ENCODE measurements at places on chromosomes 4 and X.

GRCh38 chr4:24003496-24003895 lies 113.6 kb upstream of the PPARGC1A start:
- DNase-seq: no peak

DNA sequence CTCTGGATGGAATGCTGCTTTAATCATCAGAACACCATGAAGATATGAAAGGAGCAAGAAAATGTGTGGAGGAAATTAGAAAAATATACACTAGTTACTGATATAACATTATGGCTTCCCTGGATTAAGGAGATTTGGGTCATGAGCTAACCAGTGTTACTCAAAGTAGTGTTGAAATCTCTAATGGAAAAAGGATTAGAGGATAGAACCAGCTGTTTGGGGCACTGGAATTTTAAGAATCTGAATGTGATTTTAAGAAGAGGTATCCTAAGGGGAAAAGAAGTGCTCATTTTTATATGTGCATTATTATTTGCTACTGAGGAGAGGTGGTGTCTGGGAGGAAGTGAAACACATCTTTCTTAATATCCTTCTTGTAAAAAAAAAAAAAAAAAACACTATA lies 164.1 kb upstream of the PPARGC1A start:
- no peak for DNase-seq

DNA sequence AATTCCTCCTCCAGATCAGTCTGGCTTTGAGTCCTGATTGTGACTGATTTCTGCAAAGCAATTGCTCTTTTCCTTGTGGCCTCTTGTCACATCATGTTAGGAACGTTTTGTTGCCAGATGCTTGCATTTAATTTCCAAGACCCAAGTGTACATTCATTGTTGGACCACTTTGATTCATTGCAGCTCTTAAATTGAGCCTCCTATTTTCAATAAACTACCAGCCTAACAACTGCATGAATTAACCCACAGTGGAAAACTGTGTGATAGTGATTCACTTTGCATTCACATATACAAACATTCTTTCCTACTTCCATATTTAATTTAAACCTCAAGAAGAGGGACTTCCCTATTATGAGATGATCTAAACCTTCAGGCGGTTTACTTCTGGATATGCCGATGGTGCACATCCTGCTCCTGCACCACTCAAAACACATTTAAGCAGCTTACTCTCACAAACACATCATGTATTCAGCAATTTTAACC lies 118.4 kb downstream of the AFF1 start:
- DNase-seq: no peak

DNA sequence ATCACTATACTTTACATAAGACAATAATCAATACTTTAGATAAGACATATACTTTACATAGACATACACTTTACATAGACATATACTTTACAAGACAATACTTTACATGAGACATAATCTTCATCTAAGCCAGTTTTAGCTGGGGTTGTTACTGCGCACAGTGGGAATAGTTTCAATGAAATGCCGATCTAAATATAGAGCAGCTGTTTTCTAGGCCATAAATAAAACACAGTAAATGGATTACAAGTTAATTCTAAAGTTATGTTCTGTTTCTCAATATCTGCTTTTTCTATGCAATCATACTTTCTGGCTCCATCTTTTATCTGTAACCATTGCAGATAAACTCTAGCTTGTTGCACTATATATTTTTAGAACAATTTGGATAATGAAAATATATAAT lies 1470.6 kb upstream of the PABPC4L start:
- no peak for DNase-seq

GRCh38 chr4:153257151-153257620 lies 52.9 kb downstream of the TRIM2 start:
- DNase-seq: no peak

DNA sequence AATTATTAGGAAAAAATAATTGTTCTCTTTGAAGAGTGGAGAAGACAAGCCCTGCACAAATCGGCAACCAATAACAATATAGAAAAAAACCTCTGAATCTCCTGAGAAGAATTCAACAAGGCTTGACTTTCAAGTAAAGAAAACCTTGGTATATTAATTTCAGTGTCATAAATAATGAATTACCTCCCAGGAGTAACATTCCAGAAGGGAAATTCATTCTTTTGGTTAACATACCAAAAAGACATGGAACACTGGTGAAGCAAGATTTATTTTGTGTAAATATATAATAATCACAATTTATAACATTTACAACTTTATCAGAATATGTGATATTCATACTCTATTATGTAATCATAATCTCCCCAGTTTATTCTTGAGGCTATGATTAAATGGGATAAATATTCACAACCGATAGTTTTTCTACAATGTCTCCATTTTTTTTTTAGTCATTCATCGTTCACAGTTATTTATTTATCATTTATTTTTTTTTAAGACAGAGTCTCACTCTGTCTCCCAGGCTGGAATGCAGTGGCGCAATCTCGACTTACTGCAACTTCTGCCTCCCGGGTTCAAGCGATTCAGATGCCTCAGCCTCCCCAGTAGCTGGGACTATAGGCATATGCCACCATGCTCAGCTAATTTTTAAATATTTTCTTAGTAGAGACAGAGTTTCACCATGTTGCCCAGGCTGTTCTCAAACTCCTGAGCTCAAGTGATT lies 53.0 kb upstream of the RPS6KA6 start:
- no peak for DNase-seq

DNA sequence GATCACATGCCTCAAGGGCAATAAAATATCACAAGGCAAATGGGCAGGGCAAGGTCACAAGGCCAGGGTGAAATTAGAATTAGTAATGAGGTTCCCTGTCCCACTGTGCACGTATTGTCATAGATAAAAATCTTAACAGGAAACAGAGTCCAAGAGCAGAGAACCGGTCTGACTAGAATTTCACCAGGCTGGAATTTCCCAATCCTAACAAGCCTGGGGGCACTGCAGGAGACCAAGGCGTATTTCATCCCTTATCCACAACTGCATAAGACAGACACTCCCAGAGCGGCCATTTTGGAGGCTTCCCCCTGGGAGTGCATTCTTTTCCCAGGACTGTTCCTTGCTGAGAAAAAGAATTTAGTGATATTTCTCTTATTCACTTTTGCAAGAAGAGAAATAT lies 25.9 kb upstream of the PRDM5 start:
- no peak for DNase-seq

- DNase-seq: no peak
These were observed 150.8 kb downstream of the PTTG2 start for GRCh38 chr4:38111024-38111423.

DNA sequence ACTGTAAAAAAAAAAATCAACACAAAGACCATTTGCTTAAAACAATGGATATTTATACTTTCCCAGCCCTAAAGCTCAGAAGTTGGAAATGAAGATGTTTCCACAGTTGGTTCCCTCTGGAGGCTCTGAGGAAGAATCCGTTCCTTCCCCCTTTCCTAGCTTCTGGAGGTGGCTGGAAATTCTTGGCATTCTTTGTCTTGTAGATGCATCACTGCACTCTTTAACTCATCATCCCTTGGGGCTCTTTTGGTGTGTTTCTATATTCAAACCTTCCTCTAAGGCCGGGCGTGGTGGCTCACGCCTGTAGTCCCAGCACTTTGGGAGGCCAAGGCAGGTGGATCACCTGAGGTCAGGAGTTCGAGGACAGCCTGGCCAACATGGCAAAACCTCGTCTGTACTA lies 78.7 kb downstream of the VCX3A start:
- DNase-seq: no peak

- DNase-seq: peak; percentile 62
These were observed 95.4 kb downstream of the COL25A1 start for GRCh38 chr4:109207061-109207460.

- no peak for DNase-seq
These were observed 3.9 kb upstream of the FAAH2 start for GRCh38 chrX:57282568-57282967.

DNA sequence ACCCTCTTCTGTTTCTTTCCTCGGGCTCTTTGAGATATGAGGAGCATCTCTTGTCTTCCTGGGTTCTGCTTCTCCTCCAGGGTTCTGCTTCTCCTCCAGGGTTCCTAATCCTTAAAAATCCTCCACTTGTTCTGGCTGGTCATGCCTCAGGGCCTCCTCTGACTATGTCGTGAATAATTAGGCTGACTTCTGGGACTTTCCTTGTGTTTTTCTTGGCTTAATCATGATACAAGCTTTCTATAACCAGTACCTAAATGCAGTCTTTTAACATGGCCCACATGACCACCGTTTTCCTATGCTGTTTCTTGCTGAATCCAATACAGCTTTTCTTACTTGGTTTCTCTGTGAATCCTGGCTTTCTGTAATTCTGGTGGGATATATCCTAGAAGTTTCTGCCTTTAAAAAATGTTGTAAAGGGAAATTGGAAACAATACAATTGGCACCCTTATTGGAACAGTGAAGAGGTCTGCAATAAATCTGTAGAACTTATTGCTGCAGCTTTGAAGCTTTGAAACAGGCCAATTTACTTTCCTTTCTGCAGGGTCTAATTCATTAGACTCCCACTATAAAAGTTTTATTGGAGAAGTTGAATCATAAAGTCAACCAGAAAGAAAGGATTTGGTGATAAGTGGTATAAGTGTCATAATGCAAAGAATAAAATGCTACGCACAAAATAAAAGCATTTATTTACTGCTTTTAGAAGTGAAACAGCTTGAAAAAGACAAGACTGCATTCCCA lies 213.1 kb downstream of the UGT8 start:
- DNase-seq: no peak

GRCh38 chr4:40434126-40434687 lies 99.1 kb downstream of the CHRNA9 start:
- no peak for DNase-seq

DNA sequence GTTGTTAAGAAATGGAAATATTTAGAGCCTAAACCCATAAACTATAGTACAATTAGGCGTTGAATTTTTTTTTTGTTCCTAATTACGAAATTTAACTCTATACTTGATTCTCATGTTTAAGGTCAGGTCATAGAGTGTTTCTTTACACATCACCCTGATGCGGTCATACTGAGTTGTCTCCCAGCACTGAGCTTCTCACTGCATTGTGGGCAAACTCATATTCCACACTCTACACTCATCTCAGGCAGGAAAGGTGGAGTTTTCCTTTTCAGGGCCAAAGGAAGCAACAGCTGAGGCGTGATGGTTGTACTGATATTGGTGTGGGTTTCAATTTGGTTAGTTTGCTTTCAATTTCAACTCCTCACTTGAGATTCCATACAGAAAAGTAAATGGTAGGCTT lies 75.4 kb downstream of the FAT4 start:
- no peak for DNase-seq

- DNase-seq: no peak
These were observed 29.5 kb downstream of the ASMTL start for GRCh38 chrX:1423215-1423614.

DNA sequence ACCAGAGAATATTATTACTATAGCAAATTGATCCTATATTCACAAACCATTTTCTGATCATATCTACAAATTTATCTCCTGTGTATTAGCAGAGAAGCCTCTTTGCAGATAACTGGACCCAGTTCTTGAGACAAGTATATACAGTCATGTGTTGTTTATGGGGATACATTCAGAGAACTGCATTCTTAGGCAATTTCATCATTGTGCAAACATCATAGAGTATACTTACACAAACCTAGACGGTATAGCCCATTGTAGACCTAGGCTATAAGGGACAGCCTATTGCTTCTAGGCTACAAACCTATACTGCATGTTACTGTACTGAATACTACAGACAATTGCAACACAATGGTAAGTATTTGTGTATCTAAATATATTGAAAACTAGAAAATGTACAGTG lies 152.5 kb upstream of the SPANXN4 start:
- DNase-seq: no peak

DNA sequence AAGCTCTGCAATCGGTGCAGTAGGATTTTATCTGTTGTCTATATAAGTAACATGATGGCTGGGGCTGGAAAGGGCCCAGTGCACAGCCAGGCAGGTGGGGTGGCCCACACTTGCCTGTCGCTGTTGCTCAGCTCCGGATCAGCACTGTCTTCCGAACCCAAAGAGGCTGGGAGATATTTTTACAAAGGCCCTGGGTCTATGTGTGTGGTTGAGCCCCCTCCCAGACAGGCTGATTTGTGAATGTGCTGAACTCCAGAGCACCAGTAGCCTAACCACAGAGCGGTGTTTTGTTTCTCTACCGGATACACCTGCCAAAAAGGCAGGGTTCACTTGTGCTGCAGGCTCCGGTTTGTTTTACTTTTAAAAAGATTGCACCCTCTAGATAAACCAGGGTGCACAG lies 33.5 kb upstream of the CHRNA9 start:
- DNase-seq: no peak

- DNase-seq: no peak
These were observed 64.1 kb downstream of the STX18 start for GRCh38 chr4:4477796-4478195.

DNA sequence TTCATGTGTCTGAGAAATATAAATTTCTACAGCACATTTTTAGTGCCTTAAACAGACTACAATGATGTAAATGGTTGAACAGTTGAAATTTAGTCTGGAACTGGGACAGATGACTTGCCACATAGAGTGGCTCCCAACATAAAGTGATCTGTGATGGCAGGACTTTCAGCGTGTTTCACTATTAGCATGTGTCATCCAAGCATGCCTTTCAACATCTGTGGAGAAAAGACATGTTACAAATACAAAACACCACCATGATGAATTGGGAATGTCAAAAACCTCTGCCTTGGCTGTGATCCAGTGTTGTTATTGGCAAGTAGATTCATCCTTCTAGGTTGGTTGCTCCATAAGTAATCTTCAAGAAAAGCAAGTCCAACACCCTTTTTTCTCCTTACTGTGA lies 348.7 kb downstream of the MAPK10 start:
- DNase-seq: no peak

DNA sequence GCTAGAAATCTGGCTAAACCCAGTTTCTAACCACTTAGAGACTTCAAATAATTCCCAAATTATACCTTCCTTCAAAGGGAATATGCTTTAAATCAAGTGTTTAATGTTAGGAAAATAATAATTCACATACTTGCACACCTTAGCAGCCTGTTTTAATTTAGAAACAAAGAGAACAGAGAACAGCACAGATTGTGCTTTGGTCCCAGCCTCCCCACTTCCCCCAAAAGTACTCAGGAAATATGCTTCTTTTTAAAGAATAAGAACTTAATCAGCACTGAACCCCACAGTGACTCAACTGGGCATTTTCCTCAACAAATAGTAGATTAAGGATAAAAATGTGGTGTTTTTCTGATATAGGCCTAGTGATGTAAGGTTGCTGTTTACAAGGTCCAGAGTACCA lies 295.8 kb downstream of the GBA3 start:
- DNase-seq: no peak

DNA sequence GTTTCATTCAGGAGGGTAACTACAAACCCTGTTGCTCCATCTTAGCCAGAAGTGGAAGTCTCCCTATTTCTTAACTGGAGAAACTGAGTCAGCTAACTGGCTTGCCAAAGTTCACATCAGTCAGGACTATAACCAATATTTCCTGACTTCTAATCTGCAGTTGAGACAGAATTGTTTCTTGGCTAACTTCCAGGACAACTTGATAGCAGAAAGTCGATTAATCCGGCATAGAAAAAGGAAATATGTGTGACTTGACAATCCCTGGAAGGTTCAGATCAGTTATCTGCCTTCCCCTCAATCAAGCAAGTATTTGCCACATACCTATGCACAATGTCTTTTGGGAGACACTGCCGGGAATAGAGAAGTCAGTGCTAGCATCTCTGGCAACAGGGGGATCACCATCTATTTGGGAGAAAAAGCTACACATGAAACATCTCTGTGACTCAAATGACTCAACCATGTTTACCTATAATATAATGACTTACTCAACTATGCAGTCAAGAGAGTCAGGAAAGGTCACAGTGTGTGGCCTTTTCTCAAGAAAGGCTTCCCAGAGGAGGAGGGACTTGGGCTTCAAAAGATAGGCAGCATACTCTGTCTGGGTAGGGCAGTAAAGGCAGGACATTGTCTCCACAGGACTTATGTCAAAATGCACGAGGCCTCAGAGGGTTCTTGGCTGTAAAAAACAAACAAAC lies 12.4 kb upstream of the LONRF3 start:
- no peak for DNase-seq
